Femur (tissue), 1 donor: ENCODE measurements at places on chromosomes 4 and X.

GRCh38 chr4:80387390-80388283 lies 52.1 kb downstream of the CFAP299 start:
- no peak for DNase-seq

GRCh38 chr4:1470393-1470670 lies 64.1 kb upstream of the NKX1-1 start:
- no peak for DNase-seq

GRCh38 chr4:102042871-102043802 lies 252.6 kb downstream of the BANK1 start:
- no peak for DNase-seq

DNA sequence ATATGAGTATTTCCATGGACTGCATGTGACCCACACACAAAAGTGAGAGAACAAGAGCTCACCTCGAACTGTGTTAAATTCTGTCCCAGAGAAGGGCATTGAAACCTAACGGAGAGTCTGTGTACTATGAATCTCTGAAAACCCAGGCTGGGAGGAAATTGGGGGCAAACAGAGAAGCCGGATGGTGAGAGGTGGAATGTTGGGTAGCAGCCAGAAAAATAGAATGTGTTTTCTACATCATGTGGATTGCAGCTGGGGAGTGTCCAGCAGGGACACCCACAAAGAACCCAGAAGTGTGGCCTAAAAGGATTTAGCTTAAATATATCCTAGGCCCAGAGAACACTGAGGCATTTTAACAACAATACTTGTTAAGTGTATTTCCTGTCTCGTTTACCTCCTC lies 38.6 kb downstream of the MND1 start:
- DNase-seq = no peak

DNA sequence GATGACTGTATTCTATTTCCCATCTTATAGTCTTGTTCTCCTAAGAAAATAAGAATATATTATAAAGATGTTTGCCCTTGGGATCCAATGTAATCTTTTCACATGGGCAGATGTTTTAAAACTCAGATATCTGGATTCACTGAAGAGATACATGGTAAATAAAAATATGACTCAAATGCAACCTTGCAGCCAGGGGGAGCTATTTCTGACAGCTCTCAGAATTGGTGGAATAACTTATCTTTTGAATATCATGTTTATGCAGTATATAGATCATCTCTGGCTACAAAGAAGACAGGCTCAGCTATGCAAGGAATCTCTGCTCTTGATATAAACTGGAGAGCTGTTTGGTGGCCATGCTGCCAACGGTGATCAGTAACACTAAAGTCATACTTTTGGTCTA lies 274.7 kb downstream of the GLUD2 start:
- DNase-seq = no peak

GRCh38 chrX:40171513-40172400 lies 74.0 kb upstream of the BCOR start:
- DNase-seq = peak; percentile 55

- no peak for DNase-seq
Observed at GRCh38 chr4:108384544-108384943, 215.8 kb upstream of the LEF1 start.

DNA sequence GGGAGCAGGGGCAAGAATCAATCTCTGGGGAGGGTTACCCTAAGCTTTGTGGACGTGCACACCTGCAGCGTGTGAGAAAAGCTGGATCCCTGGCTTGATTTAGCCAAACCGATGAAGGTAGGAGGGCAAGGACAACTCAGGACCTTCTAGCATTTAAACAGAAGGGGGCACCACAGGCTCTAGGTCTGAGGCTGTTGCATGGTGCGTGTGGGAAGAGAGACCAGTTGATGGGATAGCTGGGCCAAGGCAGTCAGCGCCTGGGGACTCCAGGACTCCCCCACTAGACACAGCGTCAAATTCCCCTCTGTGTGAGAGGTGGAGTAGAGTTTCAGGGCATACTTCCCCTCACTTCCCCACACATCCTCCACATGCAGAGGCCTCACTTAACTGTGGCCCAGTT lies 4.3 kb downstream of the GABRQ start:
- DNase-seq = peak; percentile 26

GRCh38 chr4:183118585-183118984 lies 19.5 kb downstream of the WWC2 start:
- no peak for DNase-seq

- DNase-seq = no peak
Observed at GRCh38 chrX:2299871-2300270, 200.9 kb downstream of the DHRSX start.

GRCh38 chr4:12692815-12693214 lies 791.3 kb downstream of the RAB28 start:
- no peak for DNase-seq

DNA sequence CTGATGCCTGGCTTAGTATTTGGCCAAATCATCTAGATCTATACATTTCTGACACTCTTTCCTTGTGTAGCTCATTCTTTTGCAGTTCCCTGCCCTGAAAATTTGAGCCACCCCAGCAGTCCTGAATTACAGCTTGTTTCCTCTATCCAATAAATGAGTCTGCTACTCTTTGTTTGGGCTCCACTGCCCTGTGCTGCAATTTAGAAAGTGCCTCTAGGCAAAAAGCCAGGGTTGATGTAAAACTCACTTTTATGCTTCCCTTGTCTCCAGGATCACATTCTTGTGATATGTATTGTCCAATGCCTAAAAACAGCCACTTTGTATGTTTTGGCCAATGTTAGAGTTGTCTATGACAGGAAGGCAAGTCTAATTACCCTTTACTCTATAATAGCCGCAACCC lies 101.7 kb upstream of the MAP3K15 start:
- DNase-seq = no peak

- no peak for DNase-seq
Observed at GRCh38 chrX:133364865-133365264, 50.4 kb downstream of the GPC4 start.

- peak; percentile 65 for DNase-seq
Observed at GRCh38 chr4:102554482-102554881, 53.3 kb downstream of the NFKB1 start.

GRCh38 chr4:121233982-121234381 lies 69.9 kb upstream of the TNIP3 start:
- no peak for DNase-seq

GRCh38 chr4:99205153-99205979 lies 13.7 kb downstream of the ADH6 start:
- DNase-seq = peak; percentile 55

DNA sequence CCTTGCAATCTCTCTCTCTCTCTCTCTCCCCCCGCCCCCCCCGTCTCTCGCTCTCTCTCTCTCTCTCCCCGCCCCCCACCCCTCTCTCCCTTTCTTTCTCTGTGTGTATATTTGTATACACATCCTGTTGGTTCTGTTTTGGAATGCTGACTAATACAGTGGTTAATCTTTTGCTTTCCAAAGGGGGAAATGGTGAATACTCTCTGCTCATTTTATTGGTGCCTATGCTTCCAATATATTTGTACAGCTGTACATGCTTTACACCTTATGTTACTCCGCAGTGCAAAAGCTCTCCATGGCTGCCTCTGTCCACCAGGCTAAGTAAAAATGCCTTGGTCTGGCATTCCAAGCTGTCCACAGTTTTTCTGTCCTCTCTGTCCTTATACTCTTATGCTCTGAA lies 158.8 kb downstream of the RBMX2 start:
- DNase-seq = no peak

DNA sequence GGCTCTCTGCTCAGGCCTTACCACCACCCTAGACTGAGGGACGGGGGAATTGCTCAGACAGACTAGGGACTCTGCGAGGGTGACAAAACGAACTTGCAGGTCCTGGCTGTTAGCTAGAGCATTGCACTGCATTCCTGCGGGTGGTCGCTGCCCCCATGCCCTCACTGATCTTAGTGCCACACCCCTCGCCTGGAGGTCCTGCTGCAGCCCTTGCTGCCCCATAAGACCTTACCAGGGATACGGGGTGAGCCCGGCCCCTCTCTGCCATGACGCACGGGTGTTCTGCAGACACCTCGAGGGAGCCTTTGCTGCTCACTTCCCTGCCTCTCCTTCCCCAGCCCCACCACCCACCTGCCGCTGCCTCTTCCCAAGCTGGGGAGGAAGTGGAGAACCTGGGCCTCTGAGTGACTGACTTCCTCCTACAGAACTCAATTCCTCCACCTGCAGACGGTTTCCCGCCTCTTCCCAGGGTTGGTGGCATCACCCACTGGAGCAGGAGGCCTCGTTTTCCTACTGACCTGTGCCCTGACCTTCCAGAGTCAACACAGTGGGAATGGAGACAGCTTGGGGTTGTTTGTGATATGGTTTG lies 19.8 kb upstream of the TBC1D14 start:
- DNase-seq = no peak

DNA sequence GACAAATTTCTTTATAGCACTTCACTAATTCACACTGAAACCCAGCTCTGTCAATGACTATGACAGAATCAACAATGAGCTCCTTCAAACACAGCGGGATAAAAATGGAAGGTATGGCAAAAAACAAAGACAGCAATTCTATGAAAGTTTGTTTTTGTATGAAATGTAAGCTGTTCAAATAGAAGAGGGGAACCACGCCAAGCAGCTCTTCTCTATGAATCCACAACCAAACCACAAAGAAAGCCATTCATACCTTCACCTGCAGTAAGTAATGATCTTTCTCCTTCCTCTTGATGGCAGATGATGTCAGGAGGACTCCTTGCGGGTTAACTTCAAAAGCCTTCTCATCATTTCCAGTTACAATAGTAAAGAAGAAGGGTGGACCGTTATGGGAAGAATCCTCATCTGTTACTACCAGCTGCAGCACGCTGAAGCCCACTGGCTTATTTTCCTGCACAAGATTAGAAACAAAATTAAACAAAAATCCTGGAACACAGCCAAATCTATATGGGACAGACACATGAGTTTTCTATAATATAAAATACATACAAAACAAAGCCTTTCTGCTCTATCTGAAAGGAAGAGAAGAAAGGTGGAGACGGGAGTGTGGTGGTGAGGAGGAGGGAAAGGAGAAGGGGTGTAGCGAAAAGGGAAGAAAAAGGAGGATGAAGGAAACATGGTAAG lies 48.9 kb upstream of the MTNR1A start:
- DNase-seq = no peak

GRCh38 chrX:139862208-139862607 lies 70.6 kb downstream of the ATP11C start:
- no peak for DNase-seq

DNA sequence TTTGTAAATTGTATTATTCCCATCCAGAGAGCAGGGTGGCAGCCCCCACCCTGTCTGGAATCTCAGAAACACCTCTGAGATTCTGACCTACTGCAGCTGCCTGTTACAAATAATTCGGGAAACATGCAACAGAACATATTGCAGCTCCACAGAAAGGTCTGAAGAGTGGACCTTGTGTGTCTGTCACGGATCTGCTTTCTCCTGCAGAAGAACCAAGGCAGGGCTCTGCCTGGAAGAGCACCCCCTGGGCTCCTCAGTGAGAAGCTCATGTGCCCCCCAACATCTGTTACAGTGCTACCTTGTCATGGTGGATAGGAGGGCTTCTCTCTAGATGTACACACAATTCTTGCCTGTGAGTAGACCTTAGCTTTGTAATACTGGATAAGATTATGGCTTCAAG lies 286.6 kb upstream of the GATB start:
- no peak for DNase-seq

DNA sequence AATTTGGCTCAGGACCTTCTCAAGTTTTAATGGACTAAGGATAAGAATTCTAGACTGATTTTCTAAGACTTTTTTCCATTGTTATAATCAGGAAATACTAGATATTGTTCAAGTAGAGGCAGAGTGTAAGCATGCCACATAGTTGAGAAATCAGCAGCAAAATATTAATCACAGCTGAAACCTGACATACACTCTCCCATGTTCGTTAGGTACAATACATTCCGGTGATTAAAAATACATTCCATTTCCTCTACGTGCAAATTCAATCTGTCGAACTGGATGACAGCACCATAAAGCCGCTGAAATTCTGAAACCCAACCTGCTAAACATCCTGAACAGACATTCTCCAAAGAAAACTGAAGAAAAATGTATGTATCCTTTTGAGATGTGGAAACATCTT lies 587.6 kb upstream of the DIPK2B start:
- no peak for DNase-seq
